ENCODE measurements at places on chromosomes 7 and 10. TPM values are rescaled to one million over a fixed set of nuclear protein-coding genes. Genes with fewer than 3 reads are reported as not detected.

GRCh38 chr7:20598459-20599309 is 16.8 kb upstream of the ABCB5 start:
- no peaks in the 10 kb centered on the region for H3K36me3 ChIP-seq
- DNase-seq: no peak

- no peaks in the 10 kb centered on the region for H3K4me1 ChIP-seq
- H3K27me3 ChIP-seq: no peaks in the 10 kb centered on the region
- no peaks in the 10 kb centered on the region for H3K36me3 ChIP-seq
These were observed 22.3 kb upstream of the AGR3 start for GRCh38 chr7:16904076-16904475.

DNA sequence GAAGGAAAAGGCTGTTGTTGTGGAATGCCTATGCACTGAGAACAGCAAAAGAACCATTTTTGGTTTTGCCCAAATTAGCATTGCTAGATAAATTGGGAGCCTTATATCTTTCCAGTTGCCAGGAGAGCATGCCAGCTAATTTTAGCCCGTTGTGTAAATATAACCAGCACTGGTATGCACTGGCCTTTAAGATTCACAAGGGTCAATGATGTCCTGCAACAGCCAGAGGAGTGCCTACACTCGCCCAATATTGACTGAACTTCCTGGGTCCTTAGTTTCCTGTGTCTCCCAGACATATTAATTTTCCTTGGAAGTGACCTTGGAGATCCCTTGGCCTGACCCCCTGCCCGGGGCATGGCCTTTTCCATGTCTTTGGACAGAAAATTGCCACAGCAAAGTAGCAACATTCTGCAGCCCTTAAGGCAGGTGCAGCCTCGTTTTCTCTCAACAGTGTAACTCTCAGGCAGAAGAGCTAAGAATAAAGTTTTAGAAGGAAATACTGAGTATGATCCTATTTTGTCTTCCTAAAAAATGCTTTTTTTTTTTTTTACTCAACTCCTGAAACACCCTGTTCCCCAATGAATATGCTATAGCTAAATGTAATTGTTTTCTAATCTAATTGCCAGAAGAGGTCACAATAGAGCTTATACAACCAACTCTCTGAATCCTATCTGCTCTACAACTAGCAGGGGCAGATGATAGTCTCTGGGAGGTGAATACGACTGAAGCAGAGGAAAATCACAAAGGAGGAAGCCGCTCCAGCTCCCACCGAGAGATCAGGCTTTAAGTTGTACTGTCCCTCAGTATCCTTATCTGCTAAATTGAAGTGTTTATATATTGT is 131.9 kb upstream of the PCGF5 start:
- no peak overlapping the region for H3K27ac ChIP-seq
- H3K36me3 ChIP-seq: no peaks in the 10 kb centered on the region
- H3K27me3 ChIP-seq: no peaks in the 10 kb centered on the region
- H3K4me1 ChIP-seq: no peaks in the 10 kb centered on the region

MMD2 gene
- not detected for total RNA-seq

- no peaks in the 10 kb centered on the region for H3K36me3 ChIP-seq
- DNase-seq: no peak
- H3K27me3 ChIP-seq: peaks cover 3% of the 10 kb centered on the region
- no peak overlapping the region for H3K4me3 ChIP-seq
- H3K27ac ChIP-seq: no peak overlapping the region
These were observed 81.5 kb downstream of the LYZL1 start for GRCh38 chr10:29370097-29371092.

CABCOCO1 gene
- total RNA-seq: 1.9 TPM

DNA sequence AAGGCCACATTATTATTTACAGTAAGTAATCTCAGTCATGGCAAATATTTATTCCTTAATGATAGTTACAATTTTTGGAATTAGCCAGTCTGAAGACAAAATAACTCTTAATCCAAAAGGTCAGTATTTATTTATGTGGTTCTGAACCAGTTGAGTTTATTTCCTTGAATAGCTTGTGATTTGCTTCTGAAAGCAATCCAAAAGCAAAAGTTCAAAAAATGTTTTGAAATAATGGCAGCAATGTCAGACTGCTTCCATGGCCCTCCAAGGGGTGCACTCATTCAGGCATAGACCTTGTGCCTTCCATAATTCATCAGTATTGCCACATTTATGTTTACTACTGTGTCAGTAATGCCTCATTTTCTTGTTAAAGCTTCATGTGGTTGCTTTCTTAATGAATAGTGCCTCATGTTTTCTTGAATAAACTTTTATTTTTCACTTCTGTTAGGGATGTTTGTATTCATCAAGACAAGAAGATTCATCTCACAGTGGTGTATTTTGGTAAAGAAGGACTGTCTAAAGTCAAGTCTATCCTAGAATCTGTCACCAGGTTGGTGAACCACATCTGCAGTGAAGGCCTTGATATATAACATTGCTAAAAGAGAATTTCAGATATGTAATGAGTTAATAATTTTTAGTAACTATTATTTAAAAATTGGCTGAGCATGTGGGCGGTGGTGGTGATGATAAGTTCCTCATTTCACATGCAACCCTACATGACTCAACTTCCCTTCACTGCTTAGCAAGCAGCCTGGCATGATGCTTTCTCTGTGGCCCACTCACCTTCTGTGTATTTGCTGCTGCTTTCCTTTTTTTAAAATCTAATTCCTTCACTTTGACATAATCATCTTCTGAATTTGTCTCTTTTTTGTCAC is 22.0 kb downstream of the CSGALNACT2 start:
- H3K27ac ChIP-seq: no peak overlapping the region
- H3K4me3 ChIP-seq: no peak overlapping the region
- no peaks in the 10 kb centered on the region for H3K4me1 ChIP-seq
- no peak for DNase-seq

CYP3A5 gene
- 80.5 TPM for total RNA-seq

DNA sequence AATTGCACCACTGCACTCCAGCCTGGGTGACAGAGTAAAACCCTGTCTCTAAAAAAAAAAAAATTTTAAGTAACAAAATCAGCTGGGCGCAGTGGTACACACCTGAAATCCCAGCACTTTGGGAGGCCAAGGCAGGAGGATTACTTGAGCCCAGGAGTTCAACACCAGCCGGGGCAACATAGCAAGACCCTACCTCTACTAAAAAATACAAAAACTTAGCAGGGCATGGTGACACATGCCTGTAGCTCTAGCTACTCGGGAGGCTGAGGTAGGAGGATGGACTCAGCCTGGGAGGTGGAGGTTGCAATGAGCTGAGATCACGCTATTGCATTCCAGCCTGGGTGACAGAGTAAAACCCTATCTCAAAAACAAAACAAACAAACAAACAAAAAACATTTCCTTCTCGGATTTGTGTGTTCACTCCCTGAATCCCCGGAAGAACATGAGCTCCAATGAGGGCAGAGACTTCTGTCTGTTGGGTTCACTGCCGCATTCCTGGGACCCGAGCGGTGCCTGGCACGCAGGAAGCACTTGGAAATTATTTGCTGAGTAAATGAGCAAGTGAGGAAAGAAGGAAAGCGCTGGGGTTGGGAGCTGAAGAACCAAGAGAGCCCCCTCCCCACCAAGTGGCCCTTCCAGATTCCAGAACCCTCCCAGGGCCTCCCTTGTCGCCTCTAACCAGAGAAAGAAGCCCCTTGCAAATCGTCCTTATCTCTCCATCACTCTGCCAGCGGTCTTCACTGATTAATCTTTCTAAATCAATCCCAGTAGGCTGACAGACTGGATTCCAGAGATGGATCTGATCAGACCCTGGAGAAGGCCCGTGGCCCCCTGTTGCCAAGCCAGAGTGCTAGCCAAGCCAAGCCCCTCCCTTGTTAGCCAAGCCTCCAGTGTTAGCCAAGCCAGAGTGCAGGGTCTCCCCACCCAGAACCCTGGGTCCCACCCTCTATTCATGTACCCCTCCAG is 6.2 kb downstream of the TNRC18 start:
- H3K4me1 ChIP-seq: peaks cover 10% of the 10 kb centered on the region
- H3K36me3 ChIP-seq: no peaks in the 10 kb centered on the region
- peak overlapping the region; percentile 98 for H3K4me3 ChIP-seq
- DNase-seq: no peak

GRCh38 chr10:131015271-131015670 is 296.2 kb downstream of the TCERG1L start:
- no peaks in the 10 kb centered on the region for H3K4me1 ChIP-seq
- no peak for DNase-seq
- no peak overlapping the region for H3K27ac ChIP-seq
- H3K36me3 ChIP-seq: no peaks in the 10 kb centered on the region
- H3K4me3 ChIP-seq: no peak overlapping the region

- H3K36me3 ChIP-seq: no peaks in the 10 kb centered on the region
- no peak overlapping the region for H3K4me3 ChIP-seq
- H3K4me1 ChIP-seq: no peaks in the 10 kb centered on the region
- no peaks in the 10 kb centered on the region for H3K27me3 ChIP-seq
These were observed 76.2 kb upstream of the PPP2R2D start for GRCh38 chr10:131824371-131825149.

PON1 gene
- total RNA-seq: 0.87 TPM

MICALL2 gene
- 31.1 TPM for total RNA-seq

GRCh38 chr7:953547-954327 is 743 bp downstream of the ADAP1 start:
- H3K36me3 ChIP-seq: no peaks in the 10 kb centered on the region
- no peaks in the 10 kb centered on the region for H3K27me3 ChIP-seq
- H3K27ac ChIP-seq: no peak overlapping the region

DNA sequence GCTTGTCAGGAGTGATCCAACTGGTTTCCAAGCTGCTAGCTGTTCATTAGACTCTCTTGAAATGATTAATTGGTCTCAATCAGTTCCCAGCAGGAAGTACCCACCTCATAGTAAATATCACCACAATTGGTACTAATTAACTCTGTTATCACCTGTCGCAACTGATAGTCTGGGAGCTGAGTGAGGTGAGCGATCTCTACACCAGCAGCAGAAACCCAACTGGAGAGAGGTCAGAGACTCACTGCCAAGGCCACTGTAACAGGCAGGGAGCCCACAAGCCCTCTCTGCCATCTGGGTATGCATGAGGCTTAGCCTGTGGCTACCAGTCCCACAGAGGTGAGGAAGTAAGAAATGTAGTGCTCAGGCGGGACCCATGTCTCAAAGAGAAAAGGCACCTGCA is 245.5 kb downstream of the DYNC1I1 start:
- H3K4me3 ChIP-seq: no peak overlapping the region
- DNase-seq: no peak
- no peaks in the 10 kb centered on the region for H3K4me1 ChIP-seq
- no peaks in the 10 kb centered on the region for H3K27me3 ChIP-seq
- no peak overlapping the region for H3K27ac ChIP-seq

LIPK gene
- total RNA-seq: not detected

SYT15B gene
- total RNA-seq: 3.0 TPM

GRCh38 chr7:74479961-74480829 is 26.5 kb downstream of the GTF2IRD1 start:
- no peaks in the 10 kb centered on the region for H3K27me3 ChIP-seq
- peak overlapping the region; percentile 7 for H3K4me3 ChIP-seq
- H3K4me1 ChIP-seq: peaks cover 45% of the 10 kb centered on the region
- no peaks in the 10 kb centered on the region for H3K36me3 ChIP-seq
- peak overlapping the region; percentile 90 for H3K27ac ChIP-seq
- DNase-seq: peak; percentile 79

DNA sequence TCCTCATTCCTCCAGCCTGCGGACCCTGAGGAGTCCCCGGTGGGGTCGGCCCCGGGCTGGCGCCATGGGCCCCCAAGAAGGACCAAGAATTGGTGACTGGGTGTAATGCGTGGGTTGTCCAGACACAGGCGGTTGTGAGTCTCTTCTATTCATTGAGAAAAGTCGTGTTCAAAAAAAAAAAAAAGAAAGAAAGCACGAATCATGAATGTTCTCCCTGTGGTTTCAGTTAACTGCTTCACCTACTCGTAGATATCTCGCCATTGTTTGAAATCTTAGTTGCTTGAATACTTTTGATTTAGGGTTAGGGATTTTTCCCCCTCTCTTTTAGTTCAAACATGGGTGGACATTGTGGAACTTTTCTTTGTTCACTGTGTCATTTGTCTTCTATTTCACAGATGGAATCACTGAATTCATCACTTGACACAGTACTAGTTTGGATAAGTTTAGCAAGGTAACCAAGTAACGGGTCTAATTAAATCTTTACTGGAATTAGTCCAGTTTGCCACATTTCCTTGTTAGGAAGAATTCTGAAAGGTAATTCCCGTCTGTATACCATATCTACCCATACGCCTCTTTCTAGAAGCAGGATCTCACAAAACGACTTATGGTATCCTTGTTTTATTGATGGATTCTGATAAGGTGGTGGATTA is 775 bp downstream of the STARD3NL start:
- H3K27me3 ChIP-seq: no peaks in the 10 kb centered on the region
- no peak for DNase-seq
- H3K4me1 ChIP-seq: no peaks in the 10 kb centered on the region
- H3K36me3 ChIP-seq: no peaks in the 10 kb centered on the region

DNA sequence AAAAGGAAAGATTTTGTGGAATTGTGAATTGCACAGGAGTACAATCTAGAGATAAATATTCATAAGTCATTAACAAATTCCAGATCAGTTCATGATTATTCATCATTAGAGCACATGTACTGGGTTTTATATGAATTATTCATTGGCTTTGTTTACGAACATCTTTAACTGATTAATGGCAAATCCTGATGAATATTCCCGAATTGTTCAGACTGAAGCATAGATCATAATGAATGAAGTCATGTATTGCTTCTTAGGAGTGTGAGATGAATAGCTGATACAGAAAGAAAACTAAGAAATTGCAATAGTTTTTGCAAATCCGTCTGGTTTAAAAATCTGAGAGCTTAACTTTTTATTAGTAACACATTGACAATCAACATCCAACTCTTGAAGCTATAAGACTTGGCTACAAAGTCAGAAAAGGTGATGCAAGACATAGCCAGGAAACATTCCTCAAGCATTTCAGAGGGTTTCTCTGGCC is 183.6 kb upstream of the DGKB start:
- H3K27ac ChIP-seq: no peak overlapping the region
- no peaks in the 10 kb centered on the region for H3K27me3 ChIP-seq
- no peak for DNase-seq

DNA sequence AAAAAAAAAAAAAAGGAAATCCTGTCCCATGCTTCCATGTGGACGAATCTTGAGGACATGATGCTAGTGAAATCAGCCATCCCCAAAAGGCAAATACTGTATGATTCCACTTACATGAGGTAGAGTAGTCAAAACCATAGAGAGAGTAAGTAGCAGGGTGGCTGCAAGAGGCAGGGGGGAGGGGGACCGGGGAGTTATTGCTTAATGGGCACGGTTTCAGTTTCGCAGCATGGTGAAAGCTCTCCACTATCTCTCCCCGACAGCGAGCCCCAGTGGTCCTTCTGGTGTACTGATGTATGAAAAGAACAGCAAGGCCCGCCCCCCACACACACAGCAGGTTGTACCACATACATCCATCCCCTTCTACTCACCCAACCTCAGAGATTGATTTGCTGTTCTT is 32.8 kb downstream of the NOD1 start:
- no peaks in the 10 kb centered on the region for H3K27me3 ChIP-seq
- peak; percentile 39 for DNase-seq
- no peaks in the 10 kb centered on the region for H3K36me3 ChIP-seq
- no peak overlapping the region for H3K27ac ChIP-seq
- H3K4me3 ChIP-seq: no peak overlapping the region
- H3K4me1 ChIP-seq: no peaks in the 10 kb centered on the region

GRCh38 chr10:127276794-127277462 is 80.5 kb upstream of the INSYN2A start:
- H3K36me3 ChIP-seq: no peaks in the 10 kb centered on the region
- H3K27ac ChIP-seq: no peak overlapping the region
- H3K27me3 ChIP-seq: no peaks in the 10 kb centered on the region
- peaks cover 3% of the 10 kb centered on the region for H3K4me1 ChIP-seq
- DNase-seq: no peak
- no peak overlapping the region for H3K4me3 ChIP-seq

Data from prostate gland (tissue), 2 donors.